ENCODE measurements at places on chromosomes 5 and 9. TPM values are rescaled to one million over a fixed set of nuclear protein-coding genes. Genes with fewer than 3 reads are reported as not detected.

The ENTR1 gene
- total RNA-seq = 36.3 TPM

The COL5A1 gene
- total RNA-seq = 3.4 TPM

The FOXE1 gene
- total RNA-seq = not detected

The NSG2 gene
- total RNA-seq = 497 TPM

The GNE gene
- total RNA-seq = 42.6 TPM

The PDE6A gene
- total RNA-seq = not detected

The CCL28 gene
- 0.94 TPM for total RNA-seq

The SURF1 gene
- total RNA-seq = 10.6 TPM

The LURAP1L gene
- total RNA-seq = 1.3 TPM

The GARIN3 gene
- total RNA-seq = not detected

The ARID3C gene
- 0.63 TPM for total RNA-seq

The CDKN2B gene
- total RNA-seq = 0.31 TPM

The SLCO6A1 gene
- 0.31 TPM for total RNA-seq

The OTP gene
- total RNA-seq = not detected

The DNAJB5 gene
- 47.9 TPM for total RNA-seq

The NUTM2G gene
- total RNA-seq = not detected

The DNAI1 gene
- 2.2 TPM for total RNA-seq

The PFN3 gene
- 1.6 TPM for total RNA-seq
